ENCODE measurements at places on chromosomes 6 and 20. TPM values are rescaled to one million over a fixed set of nuclear protein-coding genes. Genes with fewer than 3 reads are reported as not detected.

DNA sequence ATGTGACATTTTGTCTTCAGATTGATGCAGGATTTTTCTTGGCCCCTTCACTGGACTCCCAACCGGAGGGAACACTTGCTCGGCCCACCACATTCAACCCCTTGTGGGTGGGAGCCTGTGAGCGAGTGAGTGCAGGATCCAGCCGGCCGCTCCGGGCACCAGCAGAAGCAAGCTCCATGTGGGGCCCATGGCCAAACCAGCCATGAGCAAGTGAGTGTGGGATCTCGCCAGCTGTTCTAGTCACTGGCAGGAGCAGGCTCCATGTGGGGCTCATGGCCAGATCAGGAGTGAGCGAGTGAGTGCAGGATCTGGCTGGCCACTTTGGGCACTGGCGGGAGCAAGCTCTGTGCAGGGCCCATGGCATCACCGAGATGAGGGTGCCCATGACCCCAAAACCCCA lies 42.6 kb downstream of the OSTM1 start:
- H3K4me3 ChIP-seq = no peak overlapping the region
- no peaks in the 10 kb centered on the region for H3K27me3 ChIP-seq
- H3K4me1 ChIP-seq = no peaks in the 10 kb centered on the region
- no peak for DNase-seq
- peaks cover 25% of the 10 kb centered on the region for H3K36me3 ChIP-seq
- no peak overlapping the region for H3K27ac ChIP-seq

GRCh38 chr6:46891252-46891795 lies 30.4 kb downstream of the ADGRF5 start:
- H3K4me1 ChIP-seq = peaks cover 17% of the 10 kb centered on the region

DNA sequence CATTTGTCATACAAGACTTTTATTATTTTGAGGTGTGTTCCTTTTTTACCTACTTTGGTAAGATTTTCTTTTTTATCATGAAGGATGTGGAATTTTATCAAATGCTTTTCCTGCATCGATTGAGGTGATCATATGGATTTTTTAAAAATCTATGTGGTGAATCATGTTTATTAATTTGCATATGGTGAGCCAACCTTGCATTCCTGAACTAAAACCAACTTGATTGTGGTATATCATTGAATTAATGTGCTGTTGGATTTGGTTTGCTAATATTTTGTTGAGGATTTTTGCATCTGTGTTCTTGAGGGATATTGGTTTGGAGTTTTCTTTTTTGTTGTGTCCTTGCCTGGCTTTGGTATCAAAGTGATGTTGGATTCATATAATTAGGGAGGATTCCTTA lies 848.1 kb upstream of the EYS start:
- no peaks in the 10 kb centered on the region for H3K27me3 ChIP-seq
- no peak overlapping the region for H3K4me3 ChIP-seq

DNA sequence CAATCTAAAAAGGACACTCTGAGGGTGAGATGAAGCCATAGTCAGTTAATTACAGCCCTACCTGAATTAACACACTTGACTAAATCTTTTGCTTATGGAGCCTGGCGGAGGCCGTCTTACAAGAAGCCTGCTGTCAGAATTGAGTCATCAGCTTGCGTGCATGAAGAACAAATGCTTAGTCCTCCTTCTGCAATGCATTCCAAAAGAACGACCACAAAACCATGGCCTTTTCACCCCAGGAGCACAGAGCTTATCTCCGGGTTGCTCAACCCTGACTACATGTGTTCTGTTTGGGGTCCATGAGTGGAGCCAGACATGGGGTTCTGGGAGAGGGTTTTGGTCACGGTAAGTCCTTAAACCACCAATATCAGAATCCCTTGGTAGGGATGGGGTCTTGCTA lies 318.1 kb downstream of the CLIC5 start:
- H3K4me3 ChIP-seq = no peak overlapping the region
- H3K27me3 ChIP-seq = no peaks in the 10 kb centered on the region
- H3K27ac ChIP-seq = no peak overlapping the region
- DNase-seq = no peak

GRCh38 chr6:8157839-8158238 lies 55.5 kb upstream of the EEF1E1 start:
- H3K4me3 ChIP-seq = no peak overlapping the region
- no peaks in the 10 kb centered on the region for H3K4me1 ChIP-seq
- no peak for DNase-seq
- peak overlapping the region; percentile 48 for H3K27ac ChIP-seq
- no peaks in the 10 kb centered on the region for H3K27me3 ChIP-seq

- no peak overlapping the region for H3K27ac ChIP-seq
- H3K27me3 ChIP-seq = no peaks in the 10 kb centered on the region
- DNase-seq = no peak
- peaks cover 10% of the 10 kb centered on the region for H3K4me1 ChIP-seq
These were observed 132.7 kb downstream of the TSHZ2 start for GRCh38 chr20:53104884-53105283.

DNA sequence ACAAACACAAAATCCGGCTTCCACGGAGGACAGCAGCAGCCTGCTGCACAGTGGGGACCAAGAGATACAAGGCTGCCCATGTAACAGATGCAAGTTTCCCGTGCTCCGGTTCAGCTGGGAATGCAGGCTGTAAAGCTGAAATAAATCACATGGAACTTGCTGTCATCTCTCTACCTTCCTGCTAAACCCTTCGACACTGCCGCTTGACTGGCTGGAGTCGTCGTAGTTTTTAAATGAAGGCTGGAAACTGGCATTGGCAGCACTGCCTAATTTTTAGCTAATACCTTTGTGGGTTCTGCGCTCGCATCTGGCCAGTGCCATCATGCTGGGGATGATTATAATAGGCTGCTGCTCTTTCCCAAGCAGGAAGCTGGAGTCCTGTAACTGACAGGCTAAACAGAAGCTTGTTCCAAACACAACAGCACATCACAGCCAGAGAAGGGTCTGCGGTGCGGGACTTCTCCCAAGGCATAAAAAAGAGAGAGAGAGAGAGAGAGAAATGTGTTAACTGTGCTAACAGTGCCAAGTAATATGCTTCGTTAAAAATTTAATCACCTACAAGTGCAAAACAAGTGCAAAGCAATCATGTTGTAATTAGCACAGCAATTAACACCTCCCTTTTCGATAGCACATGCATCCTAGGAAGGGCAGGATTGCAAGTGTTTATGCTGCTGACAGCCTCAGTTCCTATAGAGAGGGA lies 146.1 kb downstream of the TFAP2A start:
- H3K36me3 ChIP-seq = no peaks in the 10 kb centered on the region
- peaks cover 8% of the 10 kb centered on the region for H3K27me3 ChIP-seq
- peak; percentile 7 for DNase-seq
- H3K27ac ChIP-seq = no peak overlapping the region
- H3K4me1 ChIP-seq = no peaks in the 10 kb centered on the region

Gene DSP
- total RNA-seq = 121 TPM

Gene TAGAP
- not detected for total RNA-seq

Gene CDSN
- total RNA-seq = not detected

Gene VPS16
- total RNA-seq = 20.1 TPM

All from stomach (tissue), 19 donors.